ENCODE measurements at places on chromosomes 16 and 17. TPM values are rescaled to one million over a fixed set of nuclear protein-coding genes. Genes with fewer than 3 reads are reported as not detected.

Gene MEOX1
- not detected for total RNA-seq

Gene TAC4
- total RNA-seq, result not detected

- no peak for DNase-seq
These were observed 14.9 kb downstream of the ITPRIPL2 start for GRCh38 chr16:19128454-19129200.

DNA sequence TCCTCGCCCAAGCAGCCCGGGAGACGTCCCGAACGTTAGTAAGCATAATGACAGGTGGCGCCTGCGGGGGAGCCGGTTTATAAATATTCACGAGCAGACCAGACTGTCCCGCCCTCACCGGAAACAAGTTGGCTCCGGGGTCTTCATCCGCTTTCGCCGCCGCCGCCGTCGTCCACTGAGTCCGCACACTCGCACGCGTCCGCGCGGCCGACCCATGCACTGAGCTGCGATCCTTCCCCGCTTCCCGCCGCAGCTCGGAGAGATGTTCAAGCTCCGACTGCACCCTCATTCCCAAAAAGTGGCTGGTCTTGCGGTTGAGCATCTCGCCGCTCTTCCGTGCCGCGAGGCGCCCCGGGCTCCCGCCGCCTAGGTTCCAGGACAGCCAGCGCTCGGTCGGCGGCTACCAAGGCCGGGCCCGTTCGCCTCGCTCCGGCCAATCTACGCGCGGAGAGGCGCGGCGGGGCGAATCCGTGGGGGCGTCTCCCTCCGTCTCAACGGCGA lies 385 bp downstream of the CFAP119 start:
- peak; percentile 37 for DNase-seq

GRCh38 chr16:11956558-11956957 lies 8.5 kb upstream of the TNFRSF17 start:
- no peak for DNase-seq
